ENCODE measurements at places on chromosomes 2 and 18.

DNA sequence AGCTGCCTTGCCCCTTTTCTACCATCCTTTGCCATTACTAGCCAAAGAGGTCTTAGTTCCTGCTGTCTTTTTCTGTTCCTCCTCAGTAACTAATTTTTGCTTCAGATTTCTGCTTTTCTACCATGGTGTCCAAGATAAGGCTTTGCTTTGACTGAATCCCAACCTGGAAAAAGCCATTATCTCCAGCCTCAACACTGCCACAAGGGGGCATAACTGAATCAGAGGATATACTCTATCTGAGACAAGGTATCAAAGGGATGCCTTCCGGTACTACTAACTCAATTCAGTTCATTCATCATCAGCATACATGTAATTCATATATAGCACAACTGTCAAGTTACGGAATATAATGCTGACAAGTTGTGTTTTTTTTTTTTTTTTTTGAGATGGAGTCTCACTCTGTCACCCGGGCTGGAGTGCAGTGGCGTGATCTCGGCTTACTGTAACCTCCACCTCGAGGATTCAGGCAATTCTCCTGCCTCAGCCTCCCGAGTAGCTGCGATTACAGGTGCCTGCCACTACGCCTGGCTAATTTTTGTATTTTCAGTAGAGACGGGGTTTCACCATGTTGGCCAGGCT, 11.4 kb downstream of the OSGEPL1 start:
- DNase-seq = no peak

GRCh38 chr2:54428108-54428831, 27.9 kb upstream of the SPTBN1 start:
- no peak for DNase-seq

GRCh38 chr2:33420726-33421125, 55.7 kb upstream of the RASGRP3 start:
- no peak for DNase-seq

DNA sequence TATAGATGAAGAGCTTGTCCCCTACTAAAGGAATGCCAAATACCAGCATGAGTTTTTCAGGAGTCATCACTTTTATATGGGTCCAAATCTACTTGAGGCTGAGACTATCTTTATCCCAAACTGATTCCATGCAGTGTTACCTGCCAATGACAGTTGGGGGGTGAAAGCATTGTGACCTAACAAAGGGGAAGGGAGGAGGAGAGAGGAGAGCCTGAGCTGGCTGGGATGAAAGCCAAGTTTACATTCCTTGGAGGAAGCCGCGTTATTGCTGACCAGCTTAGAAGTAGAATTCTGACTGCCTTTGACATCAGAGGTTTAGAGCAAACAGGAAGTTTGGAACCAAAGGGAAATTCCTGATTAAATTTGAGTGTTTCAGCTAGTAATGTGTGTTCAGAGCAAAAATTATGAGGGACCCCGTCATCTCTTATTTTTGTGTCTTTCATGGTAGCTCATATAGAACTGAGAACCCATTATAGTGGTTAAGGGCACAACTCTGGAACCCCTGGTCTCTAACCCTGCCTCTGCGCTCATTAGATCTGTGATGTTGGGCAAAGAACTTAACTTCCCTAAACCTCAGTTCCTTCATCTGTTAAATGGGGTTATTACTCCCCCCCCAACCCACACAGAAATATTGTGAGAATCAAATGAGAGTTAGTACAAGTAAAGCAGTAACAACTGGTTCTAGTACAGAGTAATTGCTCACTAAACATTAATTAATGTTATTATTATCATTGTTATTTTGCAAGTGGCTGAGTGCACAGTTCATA, 199.3 kb upstream of the EPAS1 start:
- no peak for DNase-seq

DNA sequence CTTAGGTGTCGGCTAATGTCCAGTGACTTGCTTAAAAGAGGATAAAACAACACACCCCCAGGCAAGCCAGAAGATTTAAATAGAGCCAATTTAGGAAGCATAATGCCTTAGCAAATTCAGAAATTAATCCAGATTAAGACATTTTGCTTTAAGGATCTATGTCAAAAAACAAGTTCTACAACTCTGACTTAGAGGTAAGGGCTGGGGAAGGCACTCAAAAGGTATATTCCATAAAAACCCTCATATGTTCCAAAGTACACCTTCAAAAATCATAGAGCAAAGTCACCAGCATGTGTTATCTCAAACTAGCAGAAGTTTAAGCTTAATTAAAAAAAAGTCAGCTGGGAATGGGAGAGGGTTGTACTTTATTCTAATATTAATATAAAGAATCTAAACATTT, 206.4 kb downstream of the NOL4 start:
- no peak for DNase-seq

- no peak for DNase-seq
Observed at GRCh38 chr18:23712445-23712844, 23.2 kb downstream of the LAMA3 start.

DNA sequence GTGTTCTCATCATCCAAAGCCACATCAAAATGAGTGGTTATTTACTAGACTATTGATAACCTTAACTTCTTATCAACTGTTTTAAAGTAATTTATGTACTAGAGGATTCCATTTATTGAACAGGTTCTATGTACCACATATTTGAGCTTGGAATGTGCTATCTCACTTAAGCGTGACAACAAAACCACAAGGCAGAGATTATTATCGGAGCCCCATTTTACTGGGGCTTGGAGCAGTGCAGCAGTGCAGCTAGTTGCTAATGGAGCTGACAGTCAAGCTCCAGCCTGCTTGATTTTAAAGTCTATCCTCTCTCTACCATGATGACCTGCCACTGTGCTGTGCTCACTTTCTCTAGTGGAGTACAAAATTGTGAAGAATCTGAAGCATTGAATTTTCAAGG, 24.6 kb downstream of the GCG start:
- no peak for DNase-seq

DNA sequence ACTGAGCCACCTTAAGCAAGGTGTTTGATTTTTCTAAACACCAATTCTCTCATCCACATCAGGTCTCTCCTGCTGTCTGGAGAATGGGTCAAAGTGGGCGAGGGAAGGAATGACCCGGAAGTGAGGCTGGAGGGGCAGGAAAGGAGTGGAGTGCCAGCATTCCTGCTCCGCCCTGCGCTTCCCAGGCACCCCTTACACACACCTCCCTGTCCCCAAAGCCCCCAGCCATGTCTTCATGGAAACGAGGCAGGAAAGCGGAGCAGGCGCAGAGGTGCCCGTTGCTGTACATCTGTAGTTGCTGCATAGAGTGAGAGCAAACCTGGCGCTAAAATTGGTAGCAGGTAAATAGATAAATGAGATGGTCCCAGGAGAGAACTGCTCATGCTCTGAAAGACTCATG, 27.2 kb upstream of the NT5DC4 start:
- DNase-seq = no peak

DNA sequence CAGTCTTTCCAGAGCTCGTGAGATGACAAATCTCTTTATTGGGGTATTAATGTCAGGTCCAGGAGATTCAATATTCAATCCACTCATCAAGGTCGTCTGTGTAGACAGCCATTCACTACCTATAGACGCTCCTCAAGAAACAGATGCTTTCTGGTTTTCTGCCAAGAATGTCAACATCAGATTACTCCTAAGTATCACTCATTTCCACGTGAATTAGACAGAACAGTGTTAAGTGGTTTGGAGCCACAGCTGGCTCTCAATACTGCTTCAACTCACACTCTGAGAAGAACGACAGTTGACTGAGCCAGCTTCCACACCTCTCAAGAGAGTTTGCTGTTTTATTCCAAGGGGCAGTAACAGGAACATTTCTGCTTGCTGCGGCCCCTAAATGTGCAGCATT, 113.5 kb upstream of the NEDD4L start:
- no peak for DNase-seq

DNA sequence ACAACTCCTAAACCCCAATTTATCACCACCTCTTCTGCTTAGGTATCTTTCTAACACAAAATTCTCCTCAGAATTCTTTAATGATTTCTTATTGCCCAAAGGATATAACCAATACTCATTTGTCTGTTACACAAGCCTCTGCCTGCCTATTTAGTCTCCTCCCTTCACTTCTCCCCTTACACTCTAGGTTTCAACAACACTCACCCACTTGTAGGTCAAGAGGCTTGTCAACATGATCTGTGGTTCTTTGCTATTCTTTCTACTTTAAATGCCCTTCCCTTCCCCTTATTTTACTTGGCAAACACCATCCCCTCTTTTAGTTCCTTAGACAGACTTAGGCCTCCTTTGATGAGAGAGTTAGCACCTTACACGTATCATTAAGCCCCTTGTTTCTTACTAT, 69.0 kb upstream of the C2orf15 start:
- no peak for DNase-seq

DNA sequence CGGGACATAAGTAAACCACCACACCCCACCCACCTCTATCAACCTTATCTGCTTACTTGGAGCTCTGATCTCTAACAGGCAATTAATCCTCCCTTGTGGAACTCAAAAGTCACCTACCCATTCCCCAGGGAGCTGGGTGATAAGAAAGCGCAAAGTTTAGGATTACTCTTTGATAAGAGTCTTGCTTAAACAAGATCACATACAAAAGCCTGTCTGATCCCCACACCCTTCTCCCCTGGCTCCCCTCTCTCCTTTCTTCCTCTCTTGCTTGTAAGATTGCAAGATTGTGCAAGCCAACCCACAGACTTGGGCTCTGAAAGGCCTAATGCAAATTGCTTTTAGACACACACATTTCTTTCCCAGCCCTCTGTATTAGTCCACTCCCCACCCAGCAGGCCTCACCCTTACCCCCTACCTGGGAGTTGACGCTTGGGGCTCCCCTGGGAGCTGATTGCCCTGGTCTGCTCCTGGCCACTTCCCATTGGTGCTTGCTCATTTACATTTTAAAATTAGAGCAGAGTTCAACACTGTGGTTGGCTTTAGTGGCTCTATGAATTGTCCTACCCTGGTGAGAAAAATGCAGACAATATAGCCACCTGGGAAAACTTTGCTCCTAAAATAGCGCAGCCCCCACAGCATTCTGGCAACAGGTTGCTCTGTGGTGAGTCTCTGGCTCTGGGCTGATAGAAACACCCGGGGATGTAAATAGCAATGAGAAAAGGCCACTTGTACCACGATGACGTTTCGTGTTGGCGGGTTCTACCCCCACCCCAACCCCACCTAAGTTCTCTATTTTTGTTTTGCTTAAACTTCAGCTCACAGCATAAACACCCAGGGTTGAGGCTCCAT, 92.8 kb upstream of the MSH2 start:
- DNase-seq = no peak

DNA sequence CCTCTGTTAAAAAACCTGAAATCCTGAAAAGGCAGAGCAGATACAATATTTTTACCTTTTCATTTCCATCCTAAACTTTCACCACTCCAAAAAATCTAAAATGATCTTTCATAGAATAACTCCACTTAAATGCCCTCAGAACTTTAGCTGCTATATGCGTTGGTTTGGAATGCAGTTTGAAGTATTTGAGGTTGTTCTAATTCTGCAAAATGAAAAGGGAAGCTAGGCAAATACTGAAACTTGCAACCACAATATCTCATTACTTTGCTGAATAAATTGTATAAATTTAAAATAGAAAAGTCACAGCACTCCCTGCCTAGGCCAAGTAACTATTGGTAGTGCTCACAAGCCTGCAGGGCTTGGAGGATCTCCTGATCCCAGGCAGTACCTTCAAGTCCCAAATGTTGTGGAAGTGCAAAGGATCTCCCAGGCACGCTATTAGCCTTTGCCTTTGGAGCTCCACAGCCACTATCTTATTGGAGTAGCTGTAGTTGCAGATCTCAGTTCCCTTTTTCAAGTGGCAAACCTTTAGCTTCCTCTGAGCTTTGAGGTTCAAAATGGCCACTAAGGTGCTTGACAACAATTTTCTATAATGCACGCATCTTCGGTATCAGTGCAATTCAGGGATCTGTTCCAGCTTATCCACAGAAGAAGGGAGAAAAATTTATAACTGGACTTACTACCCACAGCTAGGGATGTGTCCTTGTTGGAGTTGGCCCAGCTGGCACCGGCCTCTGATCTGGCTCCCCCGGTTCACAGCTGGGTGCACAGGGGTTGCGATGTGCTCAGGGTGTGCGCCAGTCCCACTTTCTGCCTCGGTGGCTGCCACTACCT, 43.4 kb upstream of the ANKRD62 start:
- DNase-seq = no peak

DNA sequence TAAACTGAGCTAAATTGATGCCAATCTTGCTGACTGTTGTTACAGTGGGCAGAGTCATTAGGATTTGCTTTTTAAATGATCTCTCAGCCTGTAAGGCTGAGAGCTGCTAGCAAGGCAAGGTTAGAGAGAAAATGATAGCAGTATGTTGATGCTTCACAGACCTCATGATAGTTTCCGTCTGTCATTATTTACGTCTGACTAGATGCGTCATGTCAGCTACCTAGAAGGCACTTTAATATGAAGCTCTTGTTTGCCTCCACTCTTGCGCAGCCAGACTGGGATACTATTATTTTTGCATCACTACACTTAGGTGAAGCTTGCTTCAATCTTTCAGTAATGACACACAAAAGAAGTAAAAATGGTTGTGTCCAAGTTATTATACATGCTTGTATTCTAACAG, 313.8 kb downstream of the LNPK start:
- no peak for DNase-seq

- DNase-seq = no peak
Observed at GRCh38 chr2:2793514-2793913, 462.4 kb upstream of the MYT1L start.

DNA sequence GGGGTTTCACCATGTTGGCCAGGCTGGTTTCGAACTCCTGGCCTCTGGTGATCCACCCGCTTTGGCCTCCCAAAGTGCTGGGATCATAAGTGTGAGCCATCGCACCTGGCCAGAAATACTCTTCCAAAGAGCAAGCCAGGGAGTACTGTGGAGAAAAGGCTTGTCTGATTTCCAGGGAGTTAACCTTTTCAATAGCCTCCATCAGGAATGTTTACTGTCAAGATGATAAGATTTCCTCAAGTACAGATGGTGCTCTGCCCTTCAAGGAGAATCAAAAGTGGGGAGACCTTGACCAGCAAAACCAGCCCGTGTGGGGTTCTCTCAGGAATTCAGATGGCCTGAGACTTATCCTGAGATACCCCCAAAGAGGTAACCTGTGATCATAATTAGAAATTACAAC, 237.2 kb downstream of the PRKCE start:
- no peak for DNase-seq

- DNase-seq = no peak
Observed at GRCh38 chr2:124836416-124836815, 811.3 kb downstream of the CNTNAP5 start.

All from activated naive CD8-positive, alpha-beta T cell treated with anti-CD3 and anti-CD28 coated beads, Interleukin-2, amount 50 U/mL, for 16 hours (primary cell).